Stimulated activated CD4-positive, alpha-beta T cell treated with anti-CD3 and anti-CD28 coated beads, TNF-alpha, amount 100 ng/mL, for 48 hours (primary cell): ENCODE measurements at places on chromosomes 11 and 22.

DNA sequence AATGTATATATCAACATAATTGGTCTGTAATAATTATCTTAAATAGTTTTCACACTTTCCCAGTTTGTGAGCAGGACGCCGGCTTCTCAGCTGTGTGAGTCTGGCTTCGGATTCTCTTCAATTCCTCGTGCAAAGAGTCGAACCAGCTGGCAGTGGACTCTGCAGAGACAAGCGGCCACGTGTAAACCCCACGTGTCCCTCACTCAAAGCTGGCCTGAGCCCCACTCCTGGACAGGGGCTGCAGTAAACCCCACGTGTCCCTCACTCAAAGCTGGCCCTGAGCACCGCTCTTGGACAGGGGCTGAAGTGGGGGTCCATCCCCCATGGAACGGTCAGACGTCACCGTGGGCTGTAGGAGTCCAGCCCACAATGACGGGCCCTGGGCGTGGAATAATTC lies 51.0 kb downstream of the CERK start:
- DNase-seq: no peak

GRCh38 chr11:16779436-16779835 lies 41.0 kb downstream of the C11orf58 start:
- no peak for DNase-seq

- DNase-seq: no peak
These were observed 10.3 kb downstream of the CYTH4 start for GRCh38 chr22:37292641-37293040.

DNA sequence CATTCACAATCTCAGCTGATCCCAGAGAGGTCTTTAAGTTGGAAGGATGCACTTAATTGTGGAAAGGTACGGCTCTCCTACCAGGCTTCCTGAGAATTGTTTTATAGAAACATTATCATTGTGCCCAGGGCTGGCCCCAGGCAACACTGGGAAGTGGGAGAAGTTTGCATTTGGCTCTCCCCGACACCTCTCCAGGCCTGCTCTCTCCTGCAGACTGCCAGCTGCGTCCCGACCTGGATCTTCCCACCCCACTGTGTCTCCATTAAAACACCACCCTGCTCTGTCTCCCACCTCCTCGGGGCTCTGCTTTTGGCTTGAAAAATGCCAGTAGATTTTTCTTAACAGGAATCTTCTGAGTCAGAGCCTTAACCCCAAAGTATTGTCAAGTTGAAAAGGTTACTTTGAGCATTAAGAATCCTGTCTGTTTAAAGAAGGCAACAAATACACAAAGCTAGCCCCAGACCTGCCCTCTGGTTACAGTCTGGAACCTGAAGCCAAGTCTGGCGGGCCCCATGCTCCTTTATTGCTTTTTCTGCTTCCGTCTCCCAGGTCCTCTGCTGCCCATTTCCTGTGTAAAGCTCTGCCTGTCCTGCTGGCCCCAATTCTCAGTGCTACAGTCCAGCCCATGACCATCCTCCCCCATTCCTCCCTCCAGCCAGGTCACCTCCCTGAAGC lies 530.2 kb downstream of the SOX6 start:
- no peak for DNase-seq

GRCh38 chr11:69086152-69087132 lies 37.7 kb downstream of the TPCN2 start:
- no peak for DNase-seq

- no peak for DNase-seq
These were observed 23.2 kb upstream of the ZBTB16 start for GRCh38 chr11:114036147-114036811.

DNA sequence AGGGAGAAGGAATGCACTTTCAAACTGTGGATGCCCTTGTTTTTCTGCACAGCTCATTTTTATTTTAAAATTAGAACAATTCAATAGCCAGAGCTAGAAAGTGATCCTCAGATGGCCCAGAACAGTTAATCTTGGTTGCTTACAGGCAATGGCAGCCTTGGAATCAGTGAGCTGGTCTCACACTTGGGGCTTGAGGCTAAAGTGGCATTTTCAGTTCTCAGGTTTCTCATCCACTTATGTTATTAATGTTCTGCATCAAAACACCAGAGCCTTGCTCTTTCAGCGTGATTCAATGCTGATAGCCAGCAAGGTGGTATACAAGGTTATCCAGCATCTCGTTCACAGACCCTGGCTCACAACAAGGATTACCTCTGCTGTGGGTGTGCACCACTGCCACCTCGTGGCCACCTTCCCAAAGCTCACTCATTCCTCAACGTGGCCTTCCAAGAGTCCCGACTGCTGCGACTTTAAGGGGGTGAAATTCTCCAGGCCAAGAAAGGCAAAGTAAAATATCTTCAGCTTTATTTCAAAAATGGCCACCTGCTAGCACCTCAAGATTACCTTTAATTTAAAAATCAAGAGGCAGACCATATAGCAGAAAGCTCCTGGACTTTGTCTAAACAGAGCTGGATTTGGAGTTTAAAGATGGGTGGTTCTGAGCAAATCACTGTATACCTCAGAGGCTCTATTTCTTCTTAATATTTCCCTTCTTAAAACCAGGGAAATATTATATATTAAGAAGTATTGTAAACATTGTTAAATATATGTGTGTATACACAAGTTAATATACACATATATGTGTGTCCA lies 34.2 kb upstream of the FSHB start:
- peak; percentile 7 for DNase-seq

GRCh38 chr11:88464528-88464927 lies 127.0 kb upstream of the CTSC start:
- DNase-seq: no peak

DNA sequence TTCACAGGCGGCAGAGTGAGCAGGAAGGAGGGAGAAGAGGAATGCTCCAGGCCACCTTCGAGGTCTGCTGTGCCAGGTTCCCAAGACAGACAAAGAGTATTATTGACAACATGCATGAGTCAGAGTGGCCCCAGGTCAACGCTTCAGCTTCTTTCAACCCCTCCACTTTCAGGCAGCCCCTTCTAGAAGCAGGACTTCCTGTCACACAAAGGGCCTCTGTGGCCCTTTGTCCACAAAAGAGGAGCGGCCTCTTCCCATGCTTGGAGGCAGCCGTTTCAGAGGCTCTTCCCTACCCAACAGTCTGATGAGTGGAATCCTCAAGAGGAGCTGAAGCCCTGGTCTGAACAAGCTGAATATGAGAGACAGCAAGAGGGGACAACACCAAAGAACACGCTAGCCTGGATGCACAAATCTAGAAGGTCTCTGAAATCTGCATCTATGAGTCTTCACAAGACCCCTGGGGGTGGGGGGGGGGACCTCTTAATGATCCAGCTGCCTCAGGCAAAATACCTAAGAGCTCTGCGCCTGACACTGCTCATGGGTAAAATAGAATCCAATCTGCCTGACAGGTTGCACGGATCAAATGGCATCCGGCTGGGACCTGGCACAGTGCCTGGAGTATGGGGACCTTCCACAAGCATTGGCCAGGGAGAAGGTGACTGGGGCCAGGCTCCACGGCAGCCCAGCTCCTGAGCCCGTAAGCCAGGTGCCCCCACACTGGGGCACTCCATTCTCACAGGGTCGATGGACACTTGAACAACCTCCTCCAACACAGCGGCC lies 67.5 kb downstream of the PACSIN2 start:
- DNase-seq: no peak

GRCh38 chr11:116895048-116895757 lies 57.8 kb upstream of the APOA1 start:
- DNase-seq: no peak

DNA sequence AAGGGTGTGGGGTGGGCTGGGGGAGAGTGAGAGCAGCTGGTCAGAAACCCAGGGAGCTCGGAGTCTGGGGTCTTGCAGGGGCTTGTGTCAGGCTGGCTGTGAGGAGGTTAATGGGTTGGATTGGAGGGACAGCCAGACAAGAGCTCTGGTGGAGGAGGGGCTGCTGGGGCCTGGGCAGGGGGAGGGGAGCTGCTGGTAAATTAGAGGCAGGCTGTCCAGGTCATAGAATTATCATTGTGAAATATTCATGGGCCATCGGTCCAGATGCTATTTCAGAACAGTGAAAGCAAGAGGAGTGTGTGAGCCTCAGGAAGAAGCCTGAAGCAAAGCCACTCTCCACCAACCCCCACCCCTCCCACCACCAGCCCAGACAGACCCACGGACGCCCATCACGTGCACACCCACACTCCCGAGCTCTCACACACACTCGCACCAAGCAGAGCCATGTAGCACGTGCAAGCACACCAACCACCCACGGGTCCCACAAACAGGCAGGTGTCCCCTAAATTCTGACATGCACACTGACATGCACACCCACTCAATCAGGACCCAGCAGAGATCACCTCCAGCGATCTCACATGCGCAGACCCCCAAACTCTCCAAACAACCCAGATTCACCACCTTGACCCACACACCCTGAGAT lies 18.8 kb downstream of the RTN4RL2 start:
- no peak for DNase-seq

DNA sequence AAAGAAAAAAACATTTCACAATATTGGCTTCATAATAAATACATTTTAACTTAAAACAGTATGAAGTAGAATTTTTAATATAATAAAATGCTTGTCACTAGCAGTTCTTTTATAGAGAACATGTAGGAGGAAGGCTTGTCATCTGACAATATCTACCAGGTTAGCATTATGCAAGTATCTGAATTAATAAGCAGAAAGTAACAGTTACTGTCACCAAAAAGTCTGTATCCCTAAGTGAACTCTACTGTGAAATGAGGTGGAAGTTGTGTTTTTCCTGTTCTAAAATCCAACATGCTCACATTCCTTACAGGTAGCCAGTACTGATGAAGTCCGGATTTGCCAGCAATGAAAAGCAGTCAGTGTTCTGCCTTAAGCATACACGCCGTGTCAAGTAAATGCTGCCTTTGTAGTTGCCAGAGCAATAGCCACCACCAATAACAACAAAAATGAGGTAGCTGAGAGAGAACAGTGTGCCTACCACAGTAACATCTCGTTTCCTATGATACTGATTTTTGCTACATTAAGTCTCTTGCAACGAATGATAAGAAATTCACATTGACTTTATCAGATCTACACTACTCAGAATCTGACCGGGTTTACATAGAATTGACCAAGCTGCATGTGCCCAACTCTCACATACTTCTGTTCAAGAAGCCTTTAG lies 95.5 kb downstream of the SIK3 start:
- DNase-seq: no peak

DNA sequence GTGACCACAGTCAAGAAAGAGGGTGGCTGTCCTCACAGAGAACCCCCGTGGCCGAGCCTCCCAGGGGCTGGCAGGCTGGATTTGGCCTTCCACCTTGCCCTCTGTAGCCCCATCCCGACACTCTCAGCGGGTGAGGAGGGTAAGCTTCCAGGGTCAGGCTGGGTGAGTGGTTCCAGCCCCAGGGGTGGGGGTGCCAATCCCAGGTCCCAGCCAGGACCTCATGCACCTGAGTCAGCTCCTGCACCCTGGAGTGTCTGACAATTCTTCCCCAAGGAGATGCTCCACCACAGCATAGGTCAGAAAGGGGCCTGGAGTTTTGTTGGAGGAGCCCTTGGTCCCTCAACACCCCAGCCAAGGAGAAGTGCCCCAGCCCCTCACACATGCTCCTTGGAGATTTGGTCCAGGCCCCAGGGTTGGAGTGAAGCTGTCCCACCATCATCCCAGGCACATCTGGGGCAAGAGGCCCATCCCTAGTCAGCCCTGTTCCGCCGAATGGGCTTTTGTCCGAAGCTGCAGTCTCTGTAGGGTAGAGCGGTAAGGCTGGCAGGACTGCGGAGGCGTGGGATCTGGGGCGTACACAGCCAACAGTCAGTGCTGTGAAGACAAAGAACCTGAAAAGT lies 8.4 kb downstream of the LINC01488 start:
- no peak for DNase-seq

DNA sequence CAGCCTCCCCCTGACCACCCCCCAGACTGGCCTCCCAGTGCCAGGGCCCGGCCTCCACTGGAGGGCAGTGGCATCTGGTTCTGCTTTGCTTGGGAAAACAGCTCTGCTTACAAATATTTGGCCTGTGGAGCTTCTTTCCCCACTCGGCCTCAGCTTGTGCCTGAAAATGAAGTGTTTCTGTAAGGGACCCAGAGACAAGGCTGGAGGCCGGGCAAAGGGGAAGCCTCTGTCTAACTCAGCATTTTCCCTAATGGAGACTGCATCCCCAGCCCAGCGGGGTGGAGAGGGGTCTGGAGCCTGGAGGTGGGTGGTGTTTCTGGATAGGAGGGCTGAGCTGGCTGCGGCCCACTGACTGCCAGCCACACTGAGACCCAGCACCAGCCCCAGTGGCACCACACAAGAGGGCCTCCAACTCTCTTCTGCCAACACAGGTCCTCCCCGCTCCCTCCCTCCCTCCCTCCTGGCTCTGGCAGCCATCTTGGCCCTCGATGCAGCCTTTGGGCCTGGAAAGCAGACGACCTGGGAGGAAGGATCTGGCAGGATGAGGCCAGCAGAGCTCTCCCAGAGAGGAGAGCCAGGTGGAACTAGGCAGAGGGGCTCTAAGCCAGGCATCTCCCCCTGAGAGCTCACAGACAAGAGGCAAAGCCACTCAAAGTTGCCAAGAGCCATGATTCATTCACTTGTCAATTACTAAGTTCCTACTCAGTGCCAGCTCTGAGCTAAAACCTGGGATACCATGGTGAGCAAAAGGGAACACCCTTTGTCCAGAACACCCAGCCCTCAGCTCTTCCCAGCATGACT lies 77.1 kb upstream of the CD82 start:
- DNase-seq: no peak

GRCh38 chr11:128595221-128595620 lies 7.9 kb upstream of the ETS1 start:
- no peak for DNase-seq
